ENCODE measurements at places on chromosomes 7 and 10.
A peak's percentile ranks its signal among the peaks of the same experiment; 100 is the strongest.

GRCh38 chr10:84007482-84007881, 131.8 kb upstream of the GHITM start:
- DNase-seq: no peak

DNA sequence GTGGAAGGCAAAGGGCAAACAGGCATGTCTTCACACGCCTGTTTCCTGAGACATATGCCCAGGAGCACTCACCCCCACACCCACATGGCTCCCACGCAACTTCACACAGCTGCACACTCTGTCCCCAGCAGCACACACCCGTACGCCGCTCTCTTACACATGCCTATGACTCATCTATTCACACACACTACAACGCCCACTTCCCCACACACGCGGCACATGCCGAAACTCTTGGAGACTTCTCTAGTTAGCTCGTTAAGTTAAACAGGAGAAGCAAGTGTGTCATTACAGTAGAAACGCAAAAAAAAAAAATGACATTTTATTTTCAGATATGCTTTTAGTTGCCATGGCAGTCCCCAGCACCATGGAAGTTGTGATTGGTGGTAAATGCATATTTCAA, 6.7 kb downstream of the CALN1 start:
- no peak for DNase-seq

GRCh38 chr10:28993056-28993455, 295.8 kb upstream of the LYZL1 start:
- no peak for DNase-seq

GRCh38 chr10:93457511-93457910, 24.6 kb downstream of the MYOF start:
- no peak for DNase-seq

- DNase-seq: no peak
These were observed 77.6 kb downstream of the PFKFB3 start for GRCh38 chr10:6280291-6280690.

DNA sequence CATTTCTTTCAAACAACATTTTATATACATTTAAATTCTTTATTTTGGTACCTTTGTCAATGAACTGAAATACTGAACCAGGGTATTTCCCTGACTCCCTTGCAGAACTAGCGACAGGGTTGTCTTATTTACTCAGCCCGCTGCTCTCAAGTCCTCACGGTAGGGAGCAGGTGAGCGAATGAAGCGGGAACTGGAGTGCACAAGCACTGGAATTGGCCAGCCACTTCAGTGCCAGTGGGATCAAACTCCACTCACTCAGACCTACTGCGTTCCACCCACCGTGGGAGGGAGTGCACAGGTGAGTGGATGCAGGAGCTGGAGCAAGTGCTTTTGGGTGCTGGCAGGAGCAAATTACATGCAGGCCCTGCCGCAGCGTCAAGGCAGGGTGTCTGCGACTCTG, 28.1 kb upstream of the NEUROD6 start:
- no peak for DNase-seq

DNA sequence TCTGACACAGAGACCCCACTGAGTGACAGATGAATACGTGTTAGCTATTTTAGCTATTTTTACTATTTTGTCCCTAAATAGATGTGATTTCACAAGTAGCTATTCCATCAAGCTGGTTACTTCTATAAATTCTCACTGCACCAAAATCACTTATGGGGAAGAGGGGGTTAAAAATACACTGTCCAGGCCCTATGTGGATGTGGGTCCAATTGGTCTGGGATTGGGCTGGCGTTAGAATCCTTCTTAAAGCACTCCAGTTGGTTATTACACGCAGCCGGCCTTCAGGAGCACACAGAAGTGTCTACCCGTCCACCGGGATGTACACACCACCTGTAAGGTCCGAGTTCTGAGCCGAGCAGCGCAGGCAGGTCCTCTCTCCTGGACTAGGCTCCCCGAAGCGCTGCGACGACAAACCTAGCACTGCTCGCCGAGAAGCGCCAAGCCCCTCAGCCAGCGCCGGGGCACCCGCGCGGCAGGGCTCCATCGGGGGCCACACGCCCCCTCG, 222.3 kb upstream of the MKLN1 start:
- DNase-seq: no peak

- no peak for DNase-seq
These were observed 951.0 kb downstream of the TYW1 start for GRCh38 chr7:67947646-67948045.

GRCh38 chr7:93307131-93307660, 75.0 kb downstream of the VPS50 start:
- no peak for DNase-seq

DNA sequence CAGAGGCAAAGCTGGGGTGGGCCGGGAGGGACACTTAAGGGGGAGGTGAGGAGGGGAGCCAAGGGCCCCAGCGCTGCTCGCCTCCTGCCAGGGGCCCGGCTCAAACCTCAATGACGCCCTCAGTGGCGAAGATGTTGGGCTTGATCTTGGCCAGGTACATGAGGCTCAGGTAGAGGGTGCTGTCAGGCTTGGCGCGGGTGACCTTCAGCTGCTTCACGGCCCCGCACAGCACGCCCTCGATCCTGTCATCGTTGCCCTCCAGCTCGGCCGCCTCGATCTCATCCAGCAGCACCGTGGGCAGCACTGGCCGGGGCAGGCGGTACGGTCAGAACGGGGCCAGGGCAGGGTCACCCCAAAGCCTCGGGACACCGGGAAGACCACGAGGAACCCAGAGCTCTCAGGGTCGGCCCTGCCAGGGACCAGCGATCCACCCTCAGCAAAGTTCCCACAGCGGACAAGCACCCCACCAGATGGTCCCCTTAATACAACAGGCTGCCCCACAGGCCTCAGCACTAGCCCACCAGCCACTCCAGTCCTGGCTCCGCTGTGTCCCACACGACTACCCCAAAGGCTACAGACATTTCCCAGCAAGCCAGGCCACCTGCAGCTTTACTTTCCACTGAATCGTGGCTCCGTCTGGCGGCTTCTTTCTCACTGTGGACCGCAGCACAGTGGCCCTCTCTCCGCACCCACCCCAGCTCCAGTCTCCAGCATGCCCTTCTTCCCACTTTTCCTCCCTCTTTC, 4.0 kb downstream of the INTS1 start:
- DNase-seq: no peak

DNA sequence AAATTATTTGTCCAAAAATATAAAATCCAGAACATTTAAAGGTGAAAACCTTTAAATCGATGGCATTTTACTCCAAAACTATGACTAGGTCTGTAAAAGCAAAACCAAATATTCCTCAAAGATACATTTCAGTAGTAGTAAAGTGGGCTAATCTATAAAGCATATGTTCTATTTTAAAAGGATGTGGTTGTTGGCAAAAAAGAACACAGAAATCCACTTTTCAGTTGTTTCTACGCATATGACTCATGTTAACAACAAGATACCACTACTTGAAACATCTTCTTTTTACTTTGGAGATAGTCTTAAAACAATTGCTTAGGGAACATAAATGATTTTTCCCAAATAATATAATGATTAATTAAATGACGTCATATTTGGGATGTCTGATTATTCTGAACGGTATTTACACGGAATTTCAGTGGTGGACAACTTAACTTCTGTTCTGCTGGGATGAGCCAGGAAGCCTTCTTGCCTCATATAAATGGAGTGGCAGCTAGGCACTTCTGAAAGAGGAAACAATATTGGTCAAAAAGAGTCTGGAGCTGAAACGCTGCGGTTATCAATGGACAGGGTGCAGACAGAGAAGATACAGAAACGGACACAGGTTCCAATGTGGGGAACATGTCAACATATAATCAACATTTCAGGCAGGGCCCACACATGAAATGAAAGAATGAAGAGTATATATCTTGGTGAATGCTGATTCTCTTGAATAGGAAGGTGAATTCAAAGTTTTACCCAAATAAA, 78.5 kb downstream of the ETV1 start:
- DNase-seq: no peak

- no peak for DNase-seq
These were observed 117.6 kb upstream of the NFE2L3 start for GRCh38 chr7:26034391-26034790.

DNA sequence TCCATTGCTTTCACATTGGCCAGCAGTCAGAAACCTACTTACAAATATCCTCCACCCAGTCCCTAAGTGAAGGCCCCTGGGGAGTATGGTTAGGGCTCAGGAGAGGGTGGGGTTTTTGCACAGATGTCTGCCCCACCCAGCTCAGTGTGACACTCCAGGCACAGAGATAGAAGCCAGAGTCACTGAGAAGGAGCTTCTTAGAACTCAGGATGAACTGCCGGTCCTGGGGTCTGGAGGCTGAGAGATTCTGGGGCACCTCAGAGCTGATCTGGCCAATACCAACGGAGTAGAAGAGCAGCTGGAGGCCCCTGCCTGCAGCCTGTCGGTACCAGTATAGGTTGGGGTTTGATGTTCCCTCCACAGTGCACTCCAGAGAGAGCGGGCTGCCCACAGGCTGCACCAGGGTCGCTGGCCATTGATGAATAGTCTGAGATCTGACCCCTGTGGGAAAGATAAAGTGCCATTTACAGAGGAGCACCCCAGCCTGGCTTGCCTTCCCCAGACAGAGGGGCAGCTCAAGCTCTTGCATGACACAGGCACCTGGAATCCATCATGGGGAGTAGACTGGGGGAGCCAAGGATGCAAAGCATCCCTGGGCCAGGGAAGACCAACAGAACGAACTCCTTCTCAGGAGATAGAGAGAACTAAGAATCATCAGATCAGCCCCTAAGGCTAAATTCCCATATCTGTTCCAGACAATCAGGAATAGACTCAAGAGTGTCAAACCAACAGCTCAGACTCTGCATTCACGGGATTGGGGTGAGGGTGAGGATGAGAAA, 41.9 kb downstream of the PRSS2 start:
- no peak for DNase-seq

- no peak for DNase-seq
These were observed 47.3 kb downstream of the RSBN1L start for GRCh38 chr7:77743518-77743917.

DNA sequence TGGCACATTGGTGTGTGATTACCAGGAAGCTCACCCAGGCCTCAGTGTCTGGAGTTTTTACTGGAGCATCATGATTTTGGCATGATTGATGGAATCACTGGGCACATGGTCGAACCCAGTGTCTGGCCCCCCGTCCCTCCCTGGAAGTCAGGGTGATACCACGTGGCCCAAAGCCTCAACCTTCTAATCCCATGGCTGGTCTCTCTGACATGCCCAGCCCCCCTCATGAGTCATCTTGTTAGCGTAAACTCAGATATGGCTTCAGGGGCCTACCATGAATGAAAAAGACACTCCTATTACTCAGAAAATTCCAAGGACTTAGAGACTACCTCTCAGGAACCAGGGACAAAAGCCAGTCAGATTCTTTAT, 109.3 kb downstream of the GRK5 start:
- DNase-seq: no peak

DNA sequence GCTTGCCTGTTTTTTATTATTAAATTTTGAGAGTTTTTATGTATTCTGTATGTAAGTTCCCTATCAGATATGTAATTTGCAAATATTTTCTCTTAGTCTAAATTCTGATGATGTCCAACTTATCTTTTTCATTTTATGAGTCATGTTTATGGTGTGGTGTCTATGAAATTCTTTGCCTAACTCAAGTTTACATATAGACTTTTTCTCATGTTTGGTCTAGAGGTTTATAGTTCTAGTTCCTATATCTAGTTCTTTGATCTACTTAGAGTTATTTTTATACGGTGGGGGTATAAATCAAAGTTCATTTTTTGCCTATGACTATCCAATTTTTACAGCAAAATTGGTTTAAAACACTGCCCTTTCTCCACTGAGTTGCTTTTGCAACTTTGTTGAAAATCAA, 26.3 kb upstream of the CCDC7 start:
- no peak for DNase-seq

DNA sequence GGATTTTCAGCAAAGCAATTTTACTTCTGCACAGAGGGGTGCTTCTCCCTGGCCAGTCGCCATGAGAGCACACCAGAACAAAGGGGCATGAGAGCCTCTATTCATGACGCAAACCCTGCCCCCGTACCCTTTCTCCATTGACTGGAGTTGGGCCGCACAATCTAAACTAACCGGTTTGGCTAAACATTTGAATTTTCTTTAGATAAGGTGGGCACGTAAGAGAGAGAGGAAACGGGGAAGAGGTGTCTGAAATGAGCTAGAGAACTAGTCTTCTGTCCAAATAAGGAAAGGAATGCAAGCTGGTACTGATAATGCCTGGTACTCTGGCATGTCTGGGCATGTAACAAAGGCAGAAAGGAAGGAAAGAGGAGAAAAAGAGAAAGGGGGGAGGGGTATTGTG, 13.2 kb upstream of the SCIN start:
- DNase-seq: no peak

DNA sequence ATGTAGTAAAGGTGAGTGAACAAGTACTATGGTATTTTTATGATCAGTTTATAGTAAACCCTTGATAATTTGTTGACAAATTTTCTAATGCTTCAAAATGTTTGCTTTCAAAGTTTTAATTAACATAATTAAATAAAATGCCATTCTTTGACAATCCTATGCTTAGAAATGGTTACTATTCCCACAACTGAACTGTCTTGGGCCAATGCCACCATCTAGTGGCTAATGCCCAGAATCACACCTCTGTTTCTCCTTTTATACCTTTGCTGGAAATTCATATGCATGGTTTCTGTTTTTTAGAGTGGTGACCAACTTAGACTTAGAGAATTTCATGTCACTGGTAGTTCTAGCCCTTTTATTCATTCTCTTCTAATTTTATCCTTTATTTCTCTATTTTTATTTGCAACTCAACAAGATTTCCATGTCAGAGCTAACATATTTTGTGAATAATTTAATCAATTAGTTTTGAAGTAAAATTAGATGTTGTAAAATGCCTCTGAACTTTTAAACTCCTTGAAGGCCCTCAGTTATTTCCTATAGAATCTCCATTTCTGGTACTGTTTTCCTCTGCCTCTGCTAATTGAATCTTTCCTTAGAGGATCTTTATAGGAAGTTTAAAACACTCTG, 31.1 kb downstream of the PCGF5 start:
- DNase-seq: peak; percentile 8

DNA sequence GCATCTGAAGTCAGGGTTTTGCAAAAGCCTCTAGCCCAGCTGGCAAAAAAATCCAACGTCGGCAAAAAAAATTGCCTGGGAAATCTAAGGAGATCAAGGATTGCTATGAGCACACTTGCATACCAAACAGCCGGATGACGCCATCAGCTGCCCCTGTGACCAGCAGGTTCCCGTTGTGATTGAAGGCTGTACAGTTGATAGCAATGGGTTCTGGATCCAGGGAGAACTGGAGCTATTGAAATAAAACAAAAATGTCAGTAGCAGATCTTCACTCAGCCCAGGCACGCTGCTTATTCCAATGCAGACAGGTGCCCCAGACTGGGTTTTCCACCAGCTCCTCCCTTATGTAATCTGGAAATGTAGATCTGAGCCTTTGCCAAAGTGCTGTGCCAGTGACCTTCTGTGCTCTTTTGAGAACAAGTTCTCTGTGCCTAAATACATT, 18.7 kb upstream of the CYREN start:
- DNase-seq: no peak

- peak; percentile 5 for DNase-seq
These were observed 59.6 kb upstream of the CAPZA2 start for GRCh38 chr7:116802746-116803152.

DNA sequence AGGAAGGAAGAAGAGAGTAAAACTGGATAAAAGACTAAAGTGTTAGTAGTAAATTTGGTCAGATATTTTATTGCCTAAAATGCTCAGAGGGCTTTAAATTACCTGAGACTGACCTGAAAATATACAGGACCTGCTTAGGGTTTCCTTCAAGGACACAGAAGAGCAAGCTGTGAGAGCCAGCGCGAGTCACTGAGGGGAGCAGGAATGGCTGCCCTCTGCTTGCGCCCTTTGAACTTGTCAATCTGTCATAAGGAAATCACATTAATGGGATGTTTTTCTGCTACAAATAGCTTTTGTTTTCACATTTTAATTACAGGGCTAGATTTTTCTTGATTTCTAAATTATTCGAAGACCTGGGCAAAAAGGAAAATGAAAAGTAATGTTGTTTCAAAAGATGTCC, 26.9 kb downstream of the DNAJB9 start:
- DNase-seq: no peak

GRCh38 chr7:155193716-155194115, 104.0 kb upstream of the INSIG1 start:
- DNase-seq: no peak
